ENCODE measurements at places on chromosomes 5 and 9. TPM values are rescaled to one million over a fixed set of nuclear protein-coding genes. Genes with fewer than 3 reads are reported as not detected.

DNA sequence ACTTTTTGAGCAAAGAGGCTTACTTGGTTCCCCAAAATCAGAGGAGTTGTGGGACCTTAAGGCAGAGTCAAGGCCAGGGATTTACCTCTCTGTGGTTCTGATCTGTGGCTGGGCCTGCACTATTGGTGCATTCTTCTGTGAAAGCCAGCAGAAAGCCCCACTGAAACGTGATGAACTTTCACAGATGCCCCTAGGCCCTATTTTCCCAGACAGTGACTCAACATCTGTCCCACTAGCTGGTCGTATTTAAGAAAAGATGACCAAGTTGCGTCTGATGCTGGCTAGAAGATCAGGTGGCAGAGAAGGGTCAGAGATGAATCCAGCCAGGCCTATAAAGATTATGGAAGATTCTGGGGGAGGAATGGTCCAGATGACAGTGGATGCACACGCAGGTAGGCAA, 153.1 kb downstream of the ACTL7B start:
- DNase-seq: no peak

GRCh38 chr9:83387401-83388185, 150.6 kb downstream of the FRMD3 start:
- DNase-seq: no peak

- no peak for DNase-seq
Observed at GRCh38 chr5:131182839-131183238, 12.1 kb downstream of the LYRM7 start.

The C5orf52 gene
- total RNA-seq: not detected

The EFCAB9 gene
- not detected for total RNA-seq

The SCGB3A1 gene
- not detected for total RNA-seq

Data from HT-29 (cell line).